CD4-positive, alpha-beta T cell treated with Interleukin-6 at 100 ng/mL for 8 hours (primary cell): ENCODE measurements at places on chromosomes 7 and 10.

- DNase-seq: no peak
Measured at GRCh38 chr10:123965973-123966895, 74.6 kb upstream of the CPXM2 start.

- DNase-seq: no peak
Measured at GRCh38 chr7:46253520-46253919, 332.4 kb upstream of the IGFBP3 start.

DNA sequence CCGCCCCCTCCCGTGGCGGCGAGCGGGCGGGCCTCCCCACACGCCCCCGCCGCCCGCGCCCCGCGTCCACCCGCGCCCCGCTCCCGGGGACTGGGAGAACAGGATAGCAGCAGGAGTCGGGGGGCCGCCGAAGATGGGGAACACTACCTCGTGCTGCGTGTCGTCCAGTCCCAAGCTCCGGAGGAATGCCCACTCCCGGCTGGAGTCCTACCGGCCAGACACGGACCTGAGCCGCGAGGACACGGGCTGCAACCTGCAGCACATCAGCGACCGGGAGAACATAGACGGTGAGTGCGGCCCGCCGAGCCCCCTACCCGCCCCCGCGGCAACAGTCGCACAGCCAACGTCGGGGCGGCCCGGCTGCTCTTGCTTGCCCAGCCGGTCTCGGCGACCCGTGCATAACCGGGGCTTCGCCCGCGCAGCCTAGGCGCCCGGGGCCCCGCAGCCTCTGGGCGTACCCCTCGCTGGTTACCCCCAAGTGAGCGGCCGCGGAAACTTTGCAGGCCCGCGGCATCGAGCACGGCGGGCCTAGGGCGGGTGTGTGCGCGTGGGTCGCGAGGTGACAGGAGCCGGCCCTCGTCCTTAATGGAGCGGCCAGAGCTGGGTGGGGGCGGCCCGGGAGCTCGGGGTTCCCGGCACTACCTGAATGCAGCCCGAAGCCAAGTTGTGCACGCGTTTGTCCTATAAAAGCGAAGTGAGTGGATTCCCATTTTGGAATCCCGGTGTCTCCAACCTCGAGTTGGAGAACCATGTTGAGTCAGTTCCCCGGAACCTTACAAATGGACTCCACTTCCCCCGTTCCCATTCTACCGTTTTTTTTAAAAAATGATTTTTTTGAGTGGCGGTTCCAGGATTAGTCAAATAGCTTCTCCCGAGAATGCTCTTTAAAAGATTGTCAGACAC lies 863 bp downstream of the CCNY start:
- no peak for DNase-seq

DNA sequence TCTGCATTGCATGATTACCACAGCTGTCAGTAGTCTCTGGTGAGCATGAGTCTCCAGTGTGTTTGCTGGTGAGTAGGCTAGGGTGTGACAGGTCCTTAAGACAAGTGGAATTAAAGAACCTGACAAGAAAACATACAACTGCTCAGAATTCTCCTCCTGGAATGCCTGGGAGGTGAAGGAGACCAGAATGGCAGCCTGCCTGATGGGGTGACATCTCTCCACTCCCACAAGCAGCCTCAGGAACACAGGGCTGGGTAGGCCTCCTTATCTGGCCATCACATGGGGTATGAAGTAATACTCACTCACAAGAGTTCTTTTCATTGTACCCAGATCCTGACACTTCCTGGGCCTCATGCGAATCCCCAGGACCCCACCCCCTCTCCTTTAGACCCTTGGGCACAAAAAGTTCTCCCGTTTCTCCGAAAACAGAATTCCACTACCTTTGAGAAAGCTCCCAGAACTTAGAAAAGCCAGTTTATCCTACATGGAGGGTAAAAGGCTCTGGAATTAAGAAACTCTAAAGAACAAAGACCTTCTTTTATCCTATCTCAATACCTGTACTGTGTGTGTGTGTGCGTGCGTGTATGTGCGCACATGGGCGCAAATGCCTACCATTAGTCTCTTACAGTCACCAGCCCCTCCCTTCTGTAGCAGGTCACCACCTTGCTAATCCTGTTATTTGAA lies 33.4 kb upstream of the C1GALT1 start:
- no peak for DNase-seq

DNA sequence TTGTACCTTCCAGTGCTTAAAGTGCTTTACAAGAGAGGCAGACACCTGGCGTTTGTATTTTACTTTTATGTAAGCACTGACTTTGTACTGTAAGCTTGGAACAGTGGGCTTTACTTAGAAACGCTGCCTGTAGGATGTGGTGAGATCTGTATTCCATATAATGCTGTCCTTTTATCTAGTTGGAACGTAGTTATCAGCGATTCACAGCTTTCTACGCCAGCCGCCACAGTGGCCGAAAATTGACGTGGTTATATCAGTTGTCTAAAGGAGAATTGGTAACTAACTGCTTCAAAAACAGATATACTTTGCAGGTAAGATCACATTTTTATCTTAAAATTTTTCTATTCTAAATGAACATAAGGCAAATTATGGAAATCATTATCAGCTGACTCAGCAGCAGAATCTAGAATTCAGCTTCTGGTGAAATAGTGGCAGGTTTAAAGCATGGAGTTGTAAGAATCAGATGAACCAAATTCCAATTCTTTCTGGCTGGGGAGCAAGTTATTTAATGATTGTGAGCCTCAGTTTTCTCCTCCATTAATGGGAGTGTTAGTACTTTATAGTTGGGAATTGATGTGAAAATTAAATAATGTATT lies 91.5 kb downstream of the CUL1 start:
- no peak for DNase-seq
